ENCODE measurements at places on chromosomes 12 and 14.

GRCh38 chr14:96442355-96442754 is 50.4 kb downstream of the AK7 start:
- DNase-seq = no peak

- no peak for DNase-seq
Measured at GRCh38 chr14:96926001-96926400, 128.8 kb downstream of the VRK1 start.

DNA sequence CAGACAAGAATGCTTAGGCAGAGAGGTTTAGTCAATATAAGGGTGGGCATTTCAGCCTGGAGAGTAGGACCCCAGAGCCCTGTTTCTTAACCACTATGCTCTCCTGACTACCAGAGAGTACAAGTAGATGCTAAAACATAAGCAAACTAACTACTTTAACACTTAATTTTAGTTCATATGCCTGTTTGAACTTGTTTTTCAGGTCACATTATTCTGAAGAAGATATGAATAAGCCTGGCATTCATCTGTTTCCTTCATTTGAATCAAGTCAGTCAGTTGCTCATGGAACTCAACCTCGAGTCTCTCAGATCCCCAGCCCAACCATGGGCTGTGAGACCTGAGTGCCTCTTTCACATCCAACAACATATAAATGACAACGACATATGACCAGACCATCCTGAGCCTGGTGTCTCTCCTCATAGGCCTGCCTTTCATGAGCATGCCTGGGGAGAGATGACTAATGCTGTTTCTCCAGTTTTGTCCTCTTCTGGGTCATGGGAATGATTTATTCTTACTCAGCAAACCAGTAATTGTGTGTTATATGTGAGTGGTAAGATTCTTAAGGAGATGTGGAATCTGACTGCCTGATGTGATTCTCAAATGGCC is 251.1 kb upstream of the BTG1 start:
- DNase-seq = no peak

DNA sequence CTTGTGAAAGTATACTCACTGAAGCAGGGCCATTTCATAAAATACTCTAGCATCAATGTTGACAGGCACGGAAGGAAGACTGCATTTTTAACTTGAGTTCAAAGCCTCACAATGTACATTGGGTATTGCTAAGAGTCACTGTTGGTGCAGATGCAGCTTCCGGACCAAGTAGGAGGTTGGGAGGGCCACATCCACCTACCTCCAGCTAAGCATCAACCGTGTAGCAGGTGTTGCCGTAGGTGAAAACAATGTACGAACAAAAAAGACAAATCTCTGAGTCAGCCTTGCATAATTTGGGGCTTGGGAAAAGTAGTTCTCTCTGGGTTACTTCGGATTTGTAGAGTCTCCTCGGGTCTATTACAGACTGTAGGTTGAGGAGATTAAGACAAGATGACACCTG is 48.1 kb downstream of the TMTC1 start:
- DNase-seq = no peak

DNA sequence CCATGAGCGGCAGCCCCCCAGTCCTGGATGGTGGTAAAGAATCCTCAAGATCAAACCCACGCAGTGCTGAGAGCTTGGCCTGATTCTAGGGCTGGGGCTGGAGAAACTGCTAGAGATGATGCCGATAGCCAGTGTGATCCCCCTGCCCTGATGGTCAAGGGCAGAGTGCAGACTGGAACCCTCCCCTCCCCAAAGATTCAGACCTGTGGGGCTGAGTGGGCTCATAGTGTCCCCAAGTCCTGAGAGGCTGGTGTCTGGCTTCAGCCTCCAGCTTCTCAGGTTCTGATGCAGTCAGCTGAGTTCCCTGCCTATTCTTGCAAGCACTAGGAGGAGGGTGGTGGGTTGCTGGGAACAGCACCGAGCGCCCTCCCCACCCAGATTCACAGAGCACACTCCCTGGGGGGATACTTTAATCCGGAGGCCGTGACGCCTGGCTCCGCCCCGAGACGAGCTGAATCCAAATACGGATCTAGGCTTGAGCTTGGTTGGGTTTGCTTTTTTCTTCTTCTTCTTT is 11.9 kb downstream of the RHOF start:
- no peak for DNase-seq

DNA sequence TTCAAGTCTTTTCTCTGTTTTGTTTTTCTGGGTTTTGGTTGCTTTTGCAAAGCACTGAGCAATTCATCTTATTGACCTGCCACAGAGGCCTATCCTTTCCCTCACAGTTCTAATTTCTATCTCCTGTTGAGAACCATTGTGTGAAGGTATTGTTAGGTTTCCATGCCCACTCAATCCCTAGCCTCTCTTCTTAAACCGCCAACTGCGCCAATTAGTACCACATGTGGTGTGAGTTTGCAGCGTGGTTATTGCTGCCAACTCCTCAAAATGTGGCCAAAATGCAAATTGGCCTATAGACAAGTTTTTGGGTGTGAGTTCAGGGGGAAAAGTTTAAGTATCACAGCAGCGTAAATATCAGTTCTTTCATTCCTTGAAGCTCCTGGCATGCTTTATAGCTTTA is 232.6 kb downstream of the FLRT2 start:
- no peak for DNase-seq

- no peak for DNase-seq
Measured at GRCh38 chr14:69610020-69610873, 1.1 kb upstream of the SUSD6 start.

- no peak for DNase-seq
Measured at GRCh38 chr14:73977896-73978295, 27.8 kb downstream of the COQ6 start.

GRCh38 chr12:100688451-100688864 is 106.1 kb upstream of the ANO4 start:
- DNase-seq = no peak

DNA sequence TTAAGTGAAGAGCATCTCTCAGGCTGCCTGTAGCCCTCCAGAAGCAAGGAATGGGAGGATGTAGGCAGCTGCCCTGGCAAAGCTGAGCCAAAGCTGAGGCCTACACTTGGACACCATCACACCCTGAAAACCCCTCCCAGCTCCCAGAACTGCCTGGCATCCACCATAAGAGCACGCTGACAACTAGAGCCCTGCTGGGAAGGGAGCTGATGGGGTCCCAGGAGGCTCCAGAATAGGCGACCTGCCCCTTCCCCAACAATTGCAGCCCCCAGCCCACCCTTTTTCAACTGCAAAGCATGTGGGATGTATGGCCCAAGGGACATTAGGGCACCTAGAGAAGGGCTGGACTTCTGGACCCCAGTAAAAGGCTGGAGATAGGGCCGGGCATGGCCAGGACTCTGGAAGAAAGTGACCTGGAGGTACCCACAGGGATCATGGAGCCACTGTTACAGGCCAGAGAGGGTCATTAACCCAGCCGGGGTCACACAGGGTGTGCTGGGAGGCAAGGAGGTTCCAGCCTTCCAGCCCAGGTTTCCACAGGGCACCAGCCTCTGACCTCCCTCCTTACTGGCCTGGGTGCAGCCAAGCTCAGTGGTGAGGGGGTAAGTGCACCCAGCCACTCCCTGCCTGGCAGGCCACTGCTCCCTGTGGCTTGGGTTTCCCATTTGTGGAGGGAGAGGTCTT is 27.8 kb downstream of the FAM222A start:
- DNase-seq = no peak

- no peak for DNase-seq
Measured at GRCh38 chr14:75096959-75097358, 27.5 kb downstream of the ZC2HC1C start.
